ENCODE measurements at places on chromosomes 4 and X. TPM values are rescaled to one million over a fixed set of nuclear protein-coding genes. Genes with fewer than 3 reads are reported as not detected.

Gene SERPINA7
- total RNA-seq: not detected

DNA sequence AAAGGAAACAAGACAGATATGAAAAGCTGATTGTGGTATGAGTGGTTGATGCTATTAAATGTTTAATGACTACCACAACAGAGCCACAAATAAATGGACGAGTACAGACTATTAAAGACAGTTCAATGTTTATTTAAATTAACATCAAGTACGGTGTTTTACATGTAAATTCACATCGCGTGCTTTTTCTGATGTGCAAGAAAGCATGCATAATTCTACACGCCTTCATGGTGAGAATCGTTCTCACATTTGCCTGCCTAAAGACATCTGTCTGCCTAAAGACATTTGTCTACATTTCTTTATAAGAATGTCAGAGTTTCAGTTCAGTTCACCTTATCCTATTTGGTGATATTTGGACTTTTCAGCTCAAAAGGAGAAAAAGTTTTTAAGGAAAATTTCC, 7.3 kb upstream of the GPR143 start:
- no peak for DNase-seq

- no peak for DNase-seq
Measured at GRCh38 chr4:140255927-140256326, 101.9 kb upstream of the MAML3 start.

Gene SPATA4
- total RNA-seq: not detected

DNA sequence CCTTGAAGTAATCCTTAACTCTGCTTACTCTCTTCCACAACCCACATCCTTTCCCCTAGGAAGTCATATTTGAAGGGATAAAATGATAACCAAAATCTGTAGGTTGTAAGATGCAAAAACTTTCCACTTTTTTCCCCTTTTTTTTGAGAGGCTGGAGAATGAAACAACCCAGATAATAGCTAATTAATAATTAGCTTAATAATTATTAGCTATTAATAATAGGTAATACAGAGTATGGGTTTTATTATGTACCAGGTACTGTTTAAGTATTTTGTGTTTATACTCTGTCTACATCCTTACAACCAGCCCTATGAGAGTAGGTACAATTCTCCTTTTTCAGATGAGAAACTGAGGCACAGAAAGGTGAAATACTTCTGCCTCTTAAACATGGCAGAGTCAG, 9.4 kb downstream of the GPR119 start:
- DNase-seq: no peak

- DNase-seq: no peak
Measured at GRCh38 chr4:16626945-16627344, 271.5 kb downstream of the LDB2 start.
